Thymus (tissue), 14 donors: ENCODE measurements at places on chromosomes 16 and 17. TPM values are rescaled to one million over a fixed set of nuclear protein-coding genes. Genes with fewer than 3 reads are reported as not detected.

The SDR42E1 gene
- 6.0 TPM for total RNA-seq

DNA sequence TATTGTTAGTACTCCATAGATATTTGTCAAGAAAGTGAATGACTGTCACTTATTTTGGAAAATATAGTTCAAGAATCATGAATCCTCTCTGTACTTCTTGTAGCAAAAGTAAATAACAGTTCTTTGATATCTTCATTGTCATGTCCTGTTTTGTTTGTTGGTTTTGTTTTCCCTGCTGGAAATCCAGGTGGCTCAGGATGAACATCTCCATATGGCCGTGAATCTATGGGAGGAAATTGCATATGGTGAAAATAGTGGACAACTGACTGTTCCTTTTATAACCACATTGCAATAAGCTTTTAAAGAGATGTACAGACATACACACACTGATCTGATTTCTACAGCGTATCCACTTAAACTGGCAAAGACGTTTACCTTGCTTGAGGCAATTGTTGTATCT lies 637.0 kb upstream of the RBFOX1 start:
- no peak for DNase-seq

The C16orf54 gene
- total RNA-seq = 16.7 TPM

The KLHL10 gene
- not detected for total RNA-seq

The WFIKKN1 gene
- total RNA-seq = 0.33 TPM

DNA sequence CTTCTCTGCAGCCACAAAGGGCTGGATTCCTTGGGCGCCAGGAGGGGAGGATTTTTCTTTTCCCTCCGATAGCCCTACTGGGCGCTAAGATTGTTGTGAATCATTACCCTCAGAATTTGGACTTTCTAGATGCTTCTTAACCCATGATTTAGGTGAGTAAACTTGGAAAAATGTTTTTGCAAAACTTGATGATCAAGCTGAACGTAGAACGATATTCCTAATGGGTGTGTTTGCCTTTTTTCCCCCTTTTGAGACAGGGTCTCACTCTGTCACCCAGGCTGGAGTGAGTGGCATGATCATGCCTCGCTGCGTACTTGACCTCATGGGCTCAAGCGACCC lies 43.8 kb downstream of the PGS1 start:
- DNase-seq = no peak

The KCNH4 gene
- 0.05 TPM for total RNA-seq

The EIF5A gene
- total RNA-seq = 305 TPM

The ATMIN gene
- total RNA-seq = 25.7 TPM

DNA sequence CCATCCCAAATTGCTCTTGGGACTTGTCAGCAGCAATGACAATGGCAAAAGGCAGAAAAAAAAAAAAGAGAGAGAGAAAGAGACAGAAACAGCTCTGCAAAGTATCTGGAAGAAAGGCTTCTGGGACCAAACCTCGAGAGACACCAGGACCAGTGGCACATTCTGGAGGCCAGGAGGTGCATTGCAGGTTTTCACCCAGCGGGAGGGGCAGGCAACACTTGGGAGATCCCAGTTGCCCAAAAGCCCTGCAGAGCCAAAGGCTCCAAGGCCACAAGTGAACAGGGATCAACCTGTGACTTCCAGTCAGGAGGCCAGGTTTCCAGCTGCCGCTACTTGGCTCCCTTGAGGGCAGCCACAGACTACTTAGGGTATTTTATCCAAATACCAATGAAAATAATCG lies 110.8 kb upstream of the CDH5 start:
- DNase-seq = no peak

GRCh38 chr16:53183442-53183841 lies 128.7 kb downstream of the CHD9 start:
- DNase-seq = no peak

The FAM20A gene
- total RNA-seq = 3.7 TPM

The SPATA22 gene
- total RNA-seq = 0.33 TPM

GRCh38 chr17:60416368-60416925 lies 5.8 kb upstream of the CHCT1 start:
- DNase-seq = no peak

The MMP25 gene
- total RNA-seq = 0.80 TPM

DNA sequence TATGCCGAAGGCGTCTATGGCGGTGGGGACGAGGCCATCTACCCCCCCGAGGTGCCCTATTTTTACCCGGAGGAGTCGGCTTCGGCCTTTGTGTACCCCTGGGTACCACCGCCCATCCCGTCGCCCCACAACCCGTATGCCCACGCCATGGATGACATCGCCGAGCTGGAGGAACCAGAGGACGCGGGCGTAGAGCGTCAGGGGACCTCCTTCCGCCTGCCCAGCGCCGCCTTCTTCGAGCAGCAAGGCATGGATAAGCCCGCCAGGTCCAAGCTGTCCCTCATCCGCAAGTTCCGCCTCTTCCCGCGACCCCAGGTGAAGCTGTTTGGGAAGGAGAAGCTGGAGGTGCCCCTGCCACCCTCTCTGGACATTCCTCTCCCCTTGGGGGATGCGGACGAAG lies 11.4 kb downstream of the MYO15A start:
- DNase-seq = no peak

GRCh38 chr16:81940781-81941560 lies 70.3 kb downstream of the SDR42E1 start:
- DNase-seq = peak; percentile 46

DNA sequence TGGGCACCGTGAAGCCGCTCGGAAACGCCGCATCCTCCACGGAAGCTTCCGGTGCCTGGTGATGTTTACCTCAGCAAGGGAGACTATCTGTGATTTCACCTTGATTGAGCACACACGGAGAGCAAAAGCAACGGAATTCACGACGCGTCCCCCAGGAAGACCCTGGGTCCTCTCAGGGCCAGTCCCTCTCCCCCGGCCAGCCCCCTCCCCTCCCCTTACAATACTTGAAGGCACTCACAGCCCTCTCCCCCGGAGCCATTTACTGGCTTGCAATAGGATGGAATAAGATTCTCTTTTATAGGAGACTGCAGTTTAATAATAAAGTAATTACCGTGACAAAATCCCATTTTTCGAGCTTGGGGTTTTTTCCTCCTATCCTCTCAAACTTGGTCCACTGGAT lies 104.7 kb downstream of the ENGASE start:
- no peak for DNase-seq

The WFDC1 gene
- total RNA-seq = 0.52 TPM

GRCh38 chr17:75301049-75301448 lies 11.8 kb upstream of the SLC25A19 start:
- DNase-seq = no peak

The SCGB1C2 gene
- not detected for total RNA-seq

DNA sequence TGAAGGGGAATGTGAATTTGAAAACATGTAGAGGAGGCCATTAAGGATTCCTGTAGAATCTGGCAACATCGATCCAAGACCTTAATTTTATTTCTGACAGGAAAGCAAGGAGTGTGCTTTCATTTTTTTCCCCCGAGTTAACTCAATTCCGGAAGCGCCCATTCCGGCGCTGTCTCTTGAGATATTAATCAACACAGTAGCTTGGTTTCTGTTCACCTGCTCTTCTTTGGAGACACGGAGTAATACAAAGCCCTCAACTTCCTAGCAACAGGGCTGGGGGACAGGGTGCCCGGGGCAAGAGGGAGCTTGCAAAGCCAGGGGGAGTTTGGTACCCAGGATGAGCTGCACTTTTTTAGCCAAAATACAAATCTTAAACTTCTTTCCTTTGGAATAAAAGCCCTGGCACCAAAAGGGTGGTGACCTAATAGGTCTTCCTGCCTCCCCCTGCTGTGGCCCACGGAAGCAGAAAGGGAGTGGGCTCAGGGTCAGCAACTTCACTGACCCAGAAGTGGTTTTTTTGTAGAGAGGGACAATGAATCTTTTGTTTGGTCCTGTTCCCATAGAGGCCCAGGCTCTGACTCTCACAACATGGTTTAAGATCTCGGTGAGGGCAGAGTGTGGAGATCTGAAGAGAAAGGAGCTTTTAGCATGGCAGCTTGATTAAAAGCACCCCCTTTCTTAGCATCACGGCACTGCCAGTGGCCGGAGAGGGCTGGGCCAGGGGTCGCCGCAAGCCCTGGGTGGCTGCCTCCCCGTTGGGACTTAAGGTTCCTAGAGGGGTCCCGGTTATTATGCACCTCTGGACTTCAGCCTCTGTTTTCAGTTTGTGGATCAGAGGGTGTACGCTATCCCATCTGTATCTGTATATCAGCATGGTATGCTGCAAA lies 207.3 kb downstream of the CCDC182 start:
- no peak for DNase-seq

The KRTAP9-4 gene
- not detected for total RNA-seq

The ADAMTS18 gene
- 1.4 TPM for total RNA-seq

- DNase-seq = no peak
Observed at GRCh38 chr17:57920916-57921703, 34.1 kb downstream of the CUEDC1 start.

DNA sequence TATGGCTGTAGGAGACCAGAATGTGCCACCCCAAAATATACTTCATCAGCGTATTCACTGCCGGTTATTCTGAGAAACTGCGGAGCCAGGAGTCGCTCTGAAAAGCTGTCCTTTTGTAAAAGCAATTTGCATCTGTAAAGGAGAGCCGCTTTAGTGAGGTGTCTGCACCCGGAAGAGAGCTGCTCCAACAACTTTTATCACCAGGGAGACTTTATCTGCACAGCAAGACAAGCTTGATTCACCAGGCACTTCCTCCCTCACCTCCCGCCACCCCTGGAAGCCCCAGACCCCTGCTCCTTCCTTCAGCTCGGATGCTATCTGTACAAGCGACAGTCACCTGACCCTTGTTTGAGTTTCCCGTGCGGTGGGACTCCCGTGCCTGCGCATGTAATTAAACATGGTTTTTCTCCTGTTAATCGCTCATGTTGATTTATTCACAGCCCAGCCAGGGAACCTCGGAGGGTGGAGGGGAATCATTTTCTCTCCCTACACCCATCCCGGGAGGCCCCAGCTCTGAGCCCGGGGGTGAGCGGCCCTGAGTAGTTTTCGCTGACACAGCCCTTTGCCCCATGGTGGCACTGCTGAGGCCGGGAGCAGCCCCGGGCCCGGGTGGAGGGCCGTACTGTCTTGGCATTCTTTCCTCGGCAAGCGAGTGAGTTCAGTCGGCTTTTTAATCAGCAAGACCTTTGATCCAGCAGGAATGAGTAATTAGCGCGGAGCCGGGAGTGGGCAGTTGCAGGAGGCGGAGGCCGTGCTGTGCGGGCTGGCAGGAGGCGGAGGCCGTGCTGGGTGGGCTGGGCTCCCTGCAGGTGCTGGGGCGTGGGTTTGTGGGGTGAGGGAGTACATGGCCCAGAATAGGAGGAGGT lies 222.7 kb upstream of the CIBAR2 start:
- no peak for DNase-seq

GRCh38 chr17:67648032-67648905 lies 69.5 kb upstream of the NOL11 start:
- DNase-seq = no peak

The TELO2 gene
- total RNA-seq = 14.0 TPM

The ZDHHC1 gene
- total RNA-seq = 0.52 TPM

GRCh38 chr17:41366070-41366469 lies 3.5 kb downstream of the KRT33B start:
- no peak for DNase-seq

- no peak for DNase-seq
Observed at GRCh38 chr17:78977997-78978973, 1.4 kb downstream of the LGALS3BP start.

GRCh38 chr16:65655802-65656201 lies 533.9 kb upstream of the CDH11 start:
- no peak for DNase-seq

GRCh38 chr17:17025621-17026020 lies 16.6 kb upstream of the MPRIP start:
- no peak for DNase-seq

GRCh38 chr17:80424878-80425765 lies 10.2 kb downstream of the ENDOV start:
- DNase-seq = no peak

- DNase-seq = no peak
Observed at GRCh38 chr17:45579529-45580495, 89.3 kb upstream of the PLEKHM1 start.

- no peak for DNase-seq
Observed at GRCh38 chr17:13036751-13037150, 18.9 kb upstream of the ELAC2 start.

The KRTAP9-8 gene
- total RNA-seq = not detected
